T1000 (cell line): ENCODE measurements at places on chromosomes 5 and 9.

- DNase-seq: no peak
These were observed 11.7 kb downstream of the ZNF510 start for GRCh38 chr9:96766199-96766598.

- no peak for DNase-seq
These were observed 29.8 kb downstream of the HMGCR start for GRCh38 chr5:75366787-75367186.

- DNase-seq: no peak
These were observed 28.5 kb downstream of the GLDC start for GRCh38 chr9:6616951-6617602.

DNA sequence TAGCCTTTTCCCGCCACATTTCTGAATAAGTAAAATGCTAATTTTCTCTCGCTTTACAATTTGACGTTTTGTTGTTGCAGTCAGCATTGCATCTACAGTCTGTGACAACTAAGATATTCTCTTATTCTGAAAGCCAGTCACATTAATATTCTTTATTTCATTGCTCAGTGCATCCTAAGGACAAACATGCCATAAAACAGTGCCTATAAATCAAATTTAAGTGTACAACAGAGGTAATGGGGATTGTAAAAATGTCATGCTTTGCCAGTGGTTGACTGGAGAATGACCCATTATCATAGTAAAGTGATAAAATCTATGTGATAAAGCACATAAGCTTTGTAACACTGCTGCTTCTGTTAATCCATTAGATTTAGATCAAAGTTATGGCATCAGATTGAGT is 1850.0 kb upstream of the ACO1 start:
- no peak for DNase-seq

- DNase-seq: no peak
These were observed 47.7 kb downstream of the HMCN2 start for GRCh38 chr9:130313103-130313858.

GRCh38 chr5:108945094-108945493 is 197.4 kb downstream of the FER start:
- DNase-seq: no peak

- DNase-seq: no peak
These were observed 111.1 kb downstream of the ARHGAP26 start for GRCh38 chr5:142881076-142881783.

DNA sequence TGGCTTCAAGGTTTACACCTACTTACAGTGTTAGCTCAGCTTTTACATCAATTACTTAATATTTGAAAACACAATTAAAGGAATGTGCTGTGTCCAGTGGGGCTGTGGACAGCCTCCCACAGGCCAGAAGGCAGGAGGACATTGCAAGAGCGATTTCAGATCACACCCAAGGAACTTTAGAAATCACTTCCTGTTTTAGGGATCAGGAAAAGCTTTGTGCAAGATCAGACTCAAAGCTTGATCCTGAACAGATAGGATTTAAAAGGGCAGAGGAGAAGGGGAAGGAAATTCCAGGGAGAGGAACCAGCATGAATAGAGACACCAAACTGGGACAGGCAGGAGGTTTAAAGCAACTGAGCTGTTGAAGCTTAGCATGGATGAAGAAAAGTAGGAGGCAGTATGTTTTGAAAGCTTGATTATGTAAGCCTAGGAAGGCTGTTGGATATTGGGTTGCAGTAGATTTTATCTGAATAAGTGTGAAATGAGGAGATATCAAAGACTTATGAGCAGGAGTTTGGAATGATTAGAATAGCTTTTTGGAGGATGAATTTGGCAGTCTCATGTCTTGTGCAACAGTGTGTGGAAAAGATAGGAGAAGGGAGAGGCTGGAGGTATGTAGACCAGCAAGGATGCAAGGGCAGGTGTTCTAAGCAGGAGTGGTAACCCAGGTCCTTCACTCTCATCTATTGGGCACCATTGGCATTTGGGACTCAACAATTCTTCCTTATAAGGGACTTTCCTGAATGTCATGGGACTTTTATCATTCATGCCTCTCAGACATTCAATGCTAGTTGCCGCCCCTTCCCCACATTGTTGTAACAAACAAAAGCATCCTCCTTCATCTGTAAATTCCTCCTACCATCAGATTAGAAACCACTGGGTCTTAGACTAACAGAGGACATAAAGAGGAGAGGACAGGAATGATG is 123.5 kb downstream of the TARS1 start:
- DNase-seq: no peak

DNA sequence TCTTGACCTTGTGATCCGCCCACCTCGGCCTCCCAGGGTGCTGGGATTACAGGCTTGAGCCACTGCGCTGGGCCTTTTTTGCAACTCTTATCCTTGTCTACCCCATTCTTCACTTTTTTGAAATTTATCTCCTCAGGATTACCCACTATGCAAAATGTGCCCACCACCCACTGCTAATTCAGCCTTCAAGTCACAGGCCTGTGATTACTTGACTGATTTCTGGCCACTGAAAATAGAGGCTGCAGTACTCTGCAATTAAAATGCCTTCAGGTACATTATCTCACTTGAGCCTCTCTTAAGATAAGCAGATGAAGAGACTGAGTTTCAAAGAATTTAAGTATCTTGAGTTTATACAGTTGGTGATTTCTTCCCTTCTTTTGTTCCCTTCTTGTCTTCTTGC is 112.4 kb upstream of the SPATA31D4 start:
- DNase-seq: no peak

DNA sequence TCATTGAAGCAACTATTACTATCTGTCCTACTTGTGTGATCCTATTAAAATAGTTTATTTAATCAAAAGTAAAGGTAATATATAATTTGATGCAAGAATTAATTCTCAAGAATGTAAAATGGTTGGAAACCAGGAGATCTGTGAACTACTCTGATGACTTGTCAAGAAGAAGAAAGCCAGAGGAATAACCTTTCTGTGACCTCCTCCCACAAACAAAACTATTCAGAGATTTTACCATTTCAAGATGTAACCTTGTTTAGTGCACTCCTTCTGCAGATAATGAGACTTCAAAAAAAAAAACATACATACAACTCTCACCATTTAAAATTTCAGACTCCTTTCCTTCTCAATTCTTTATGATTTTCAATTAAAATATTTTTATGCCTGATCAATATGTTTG is 79.5 kb downstream of the RFX3 start:
- DNase-seq: no peak

DNA sequence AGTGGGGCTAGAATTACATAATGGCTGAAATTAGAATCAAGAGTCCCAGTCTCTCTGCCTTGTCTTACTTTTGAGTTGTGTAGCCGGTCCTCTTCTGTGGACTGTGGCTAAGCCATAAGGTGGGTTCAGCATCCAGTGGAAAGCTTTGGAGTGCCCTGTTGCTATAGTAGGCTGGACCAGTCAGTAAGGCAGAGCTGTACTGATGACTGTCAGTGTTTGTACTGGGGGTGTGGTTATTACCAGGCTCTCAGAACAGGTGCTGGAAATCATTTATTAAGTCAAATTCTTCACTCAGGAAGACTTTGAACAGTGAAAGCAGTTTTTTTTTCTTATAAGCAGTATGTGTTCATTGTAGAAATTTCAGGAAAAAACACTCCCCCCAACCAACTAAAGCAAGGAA is 129.4 kb downstream of the ZSWIM6 start:
- DNase-seq: no peak

GRCh38 chr9:91720313-91720712 is 229.7 kb downstream of the ROR2 start:
- DNase-seq: no peak

DNA sequence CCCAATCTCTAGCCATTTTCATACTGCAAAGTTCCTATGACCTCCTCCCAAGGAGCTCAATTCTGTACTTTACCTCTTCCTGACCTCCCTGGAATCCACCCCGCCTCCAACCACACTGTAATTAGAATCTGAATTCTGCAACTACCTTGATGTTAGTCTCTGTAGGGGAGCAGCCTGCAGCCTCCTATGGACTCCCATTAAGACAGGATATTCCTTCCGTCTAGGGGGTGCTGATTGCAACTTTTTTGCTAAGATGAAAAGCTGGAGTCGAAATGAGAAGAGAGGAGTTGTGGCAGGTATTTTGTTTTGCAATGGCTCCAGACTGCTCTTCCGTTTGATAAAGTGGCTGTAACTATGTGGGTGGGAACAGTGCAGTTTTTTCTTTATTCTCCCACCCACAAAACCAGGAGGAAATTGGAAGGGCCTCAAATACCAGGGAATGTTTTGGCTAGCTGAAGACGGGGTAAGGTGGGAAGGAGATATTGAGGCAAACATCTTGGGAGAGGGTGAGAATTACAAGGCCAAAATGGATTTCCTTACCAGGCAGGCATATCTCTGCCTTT is 23.8 kb downstream of the ANXA2R start:
- no peak for DNase-seq

GRCh38 chr5:1270426-1270825 is 24.4 kb downstream of the TERT start:
- no peak for DNase-seq

- peak; percentile 80 for DNase-seq
These were observed 76.8 kb downstream of the STK10 start for GRCh38 chr5:172110921-172111851.

DNA sequence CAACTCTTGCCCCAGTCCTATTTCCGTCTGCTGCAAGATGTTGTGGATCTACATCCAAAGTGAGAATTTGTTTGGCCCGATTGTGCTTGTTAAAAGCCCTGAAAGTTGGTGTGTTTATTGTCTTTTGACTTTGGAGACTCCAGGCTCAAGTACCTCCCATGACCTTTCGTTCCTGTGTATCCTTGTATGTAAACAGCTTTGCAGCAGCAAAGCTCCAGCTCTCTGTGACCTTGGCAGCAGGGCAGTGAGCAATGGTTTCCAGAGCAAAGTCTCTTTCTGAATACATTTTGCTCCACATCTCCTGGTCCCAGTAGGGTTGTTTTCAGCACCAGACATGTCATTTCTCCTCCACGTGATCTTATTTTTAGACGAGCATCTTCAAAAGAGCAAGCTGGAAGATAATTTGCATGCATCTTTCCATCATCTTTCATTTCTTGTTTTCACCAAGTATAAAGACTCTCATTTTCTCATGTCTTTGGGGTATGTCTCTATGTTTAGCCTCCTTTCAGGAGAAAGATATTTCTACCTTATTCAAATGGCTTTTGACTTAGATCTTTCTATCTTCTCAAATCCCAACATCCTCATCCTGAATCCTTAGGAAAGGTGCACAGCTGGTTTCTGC is 68.1 kb upstream of the ERCC6L2 start:
- no peak for DNase-seq

DNA sequence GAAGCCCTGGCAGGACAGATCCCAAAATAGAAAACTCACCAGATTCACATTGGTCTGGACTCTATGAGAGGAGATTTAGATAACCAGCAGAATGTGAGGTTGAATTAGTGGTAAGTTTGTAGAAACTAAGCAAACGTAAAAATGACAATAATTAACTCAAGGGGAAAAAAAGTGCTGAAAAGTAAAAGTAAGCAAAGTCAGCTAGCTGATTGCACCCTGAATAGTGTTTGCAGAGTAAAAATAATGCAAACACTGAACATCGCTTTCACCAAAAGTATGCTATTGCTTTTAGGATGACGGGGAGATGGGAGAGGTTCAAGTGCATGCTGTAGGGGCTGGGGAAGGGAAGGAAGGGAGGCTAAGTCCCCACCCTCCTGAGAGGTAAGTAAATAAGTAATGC is 92.5 kb upstream of the RARS1 start:
- no peak for DNase-seq

DNA sequence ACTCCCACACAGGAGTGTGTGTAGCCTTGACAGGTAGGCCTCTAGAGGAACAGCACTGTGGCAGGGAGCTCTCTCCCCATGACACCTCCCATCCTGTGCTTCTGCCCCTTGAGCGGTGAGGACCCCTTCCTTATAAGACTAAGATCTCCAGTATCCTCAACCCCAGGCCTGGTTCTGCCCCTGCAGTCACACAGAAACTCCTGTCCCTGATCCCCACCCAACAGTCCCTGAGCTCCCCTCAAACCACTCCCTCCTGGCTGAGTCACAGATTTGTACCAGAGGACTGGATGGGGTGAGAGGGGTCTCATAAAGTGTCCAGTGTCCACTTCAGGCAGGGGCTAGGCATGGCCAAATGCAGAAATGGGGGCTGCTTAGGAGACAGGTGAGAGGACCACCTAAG is 47.8 kb upstream of the CDKN2AIPNL start:
- DNase-seq: no peak

GRCh38 chr9:127707766-127708165 is 978 bp downstream of the CFAP157 start:
- no peak for DNase-seq

GRCh38 chr5:165410476-165410875 is 1905.1 kb downstream of the MAT2B start:
- DNase-seq: no peak

GRCh38 chr9:18480662-18481093 is 6.7 kb downstream of the ADAMTSL1 start:
- no peak for DNase-seq

GRCh38 chr5:88144219-88145001 is 124.2 kb downstream of the TMEM161B start:
- no peak for DNase-seq

DNA sequence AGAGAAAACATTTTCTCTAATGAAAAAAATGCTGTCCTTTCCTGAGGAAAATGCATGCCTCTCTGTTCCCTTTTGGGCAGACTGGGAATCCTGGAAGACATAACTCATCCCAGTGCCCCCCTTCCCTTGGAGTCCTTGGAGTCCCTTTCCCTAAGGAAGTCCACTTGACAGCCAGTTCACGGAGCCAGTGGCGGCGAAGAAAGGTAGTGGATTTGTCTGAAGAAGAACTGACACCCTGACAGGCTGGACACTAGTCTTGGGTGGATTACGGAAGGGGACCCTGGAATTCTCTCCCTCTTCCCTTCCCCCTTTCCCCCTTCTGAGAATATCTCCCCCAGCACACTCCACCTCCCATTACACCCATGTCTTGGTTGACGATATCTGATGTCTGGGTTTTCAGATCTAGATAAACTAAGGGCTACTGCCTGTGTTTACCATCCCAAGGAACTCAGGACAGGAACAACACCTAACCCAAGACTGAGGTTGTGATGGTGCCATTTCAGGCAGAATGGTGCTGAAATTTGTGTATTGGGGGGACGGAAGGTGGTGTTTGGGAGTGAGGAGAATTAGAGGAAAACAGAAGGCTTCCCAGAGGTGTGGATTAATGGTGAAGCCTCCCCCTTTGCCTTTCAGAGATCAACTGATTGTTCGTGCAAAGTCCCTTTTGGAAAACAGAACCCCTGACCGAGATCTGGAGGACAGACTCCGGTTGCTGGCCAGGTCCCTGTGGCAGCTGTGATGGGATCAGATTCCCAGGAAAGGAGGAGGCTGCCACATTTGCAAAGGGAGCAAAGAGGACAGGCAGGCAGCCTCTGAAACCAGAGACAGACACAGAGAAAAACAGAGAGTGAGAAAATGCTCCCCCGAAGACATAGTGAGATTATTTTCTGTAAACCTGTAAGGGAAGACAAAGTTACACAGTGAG is 704 bp downstream of the SPARC start:
- no peak for DNase-seq

- no peak for DNase-seq
These were observed 67.5 kb downstream of the SETX start for GRCh38 chr9:132287256-132287760.

- no peak for DNase-seq
These were observed 79.5 kb upstream of the ROR2 start for GRCh38 chr9:92029553-92029952.
